ENCODE measurements at places on chromosomes 3 and 15.

DNA sequence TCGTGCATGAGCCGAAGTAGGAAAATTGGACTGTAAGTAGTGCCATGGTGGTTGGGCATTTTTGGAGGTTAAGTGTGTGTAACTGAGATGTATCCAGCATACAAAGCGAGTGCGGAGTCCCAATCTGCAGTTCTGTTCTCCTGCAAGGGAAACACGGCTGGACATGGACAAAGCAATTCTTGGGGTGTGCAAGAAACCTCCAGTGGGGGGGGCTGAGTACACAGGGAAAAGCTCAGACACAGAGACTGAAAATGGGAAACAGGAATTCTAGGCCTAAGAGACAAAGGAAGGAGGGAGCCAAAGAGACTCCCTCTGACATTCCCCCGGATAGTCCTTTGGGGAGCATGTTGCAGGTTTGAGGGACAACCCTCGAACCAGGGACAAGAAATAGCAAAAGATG lies 83.2 kb upstream of the PLSCR4 start:
- DNase-seq, result no peak

- no peak for DNase-seq
These were observed 117.8 kb downstream of the TMEM266 start for GRCh38 chr15:76177491-76178040.

DNA sequence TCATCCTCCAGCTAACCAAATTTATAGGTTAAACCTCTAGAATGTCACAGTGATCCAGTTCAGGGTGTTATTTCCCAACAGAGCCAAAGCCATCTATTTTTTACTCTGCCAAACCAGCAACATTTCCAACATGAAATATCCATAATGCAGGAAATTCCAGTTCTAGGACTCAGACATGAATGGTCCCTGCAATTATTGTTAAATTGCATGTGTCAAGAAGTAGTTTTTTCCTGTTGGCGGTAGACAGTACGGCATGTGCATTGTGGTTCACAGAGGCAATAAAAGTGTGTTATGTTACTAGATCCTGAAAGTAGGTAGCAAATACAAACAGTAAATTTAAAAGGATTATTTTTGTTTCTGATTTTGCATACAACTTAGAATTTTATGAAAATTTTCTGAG lies 215.7 kb upstream of the THBS1 start:
- DNase-seq, result no peak

DNA sequence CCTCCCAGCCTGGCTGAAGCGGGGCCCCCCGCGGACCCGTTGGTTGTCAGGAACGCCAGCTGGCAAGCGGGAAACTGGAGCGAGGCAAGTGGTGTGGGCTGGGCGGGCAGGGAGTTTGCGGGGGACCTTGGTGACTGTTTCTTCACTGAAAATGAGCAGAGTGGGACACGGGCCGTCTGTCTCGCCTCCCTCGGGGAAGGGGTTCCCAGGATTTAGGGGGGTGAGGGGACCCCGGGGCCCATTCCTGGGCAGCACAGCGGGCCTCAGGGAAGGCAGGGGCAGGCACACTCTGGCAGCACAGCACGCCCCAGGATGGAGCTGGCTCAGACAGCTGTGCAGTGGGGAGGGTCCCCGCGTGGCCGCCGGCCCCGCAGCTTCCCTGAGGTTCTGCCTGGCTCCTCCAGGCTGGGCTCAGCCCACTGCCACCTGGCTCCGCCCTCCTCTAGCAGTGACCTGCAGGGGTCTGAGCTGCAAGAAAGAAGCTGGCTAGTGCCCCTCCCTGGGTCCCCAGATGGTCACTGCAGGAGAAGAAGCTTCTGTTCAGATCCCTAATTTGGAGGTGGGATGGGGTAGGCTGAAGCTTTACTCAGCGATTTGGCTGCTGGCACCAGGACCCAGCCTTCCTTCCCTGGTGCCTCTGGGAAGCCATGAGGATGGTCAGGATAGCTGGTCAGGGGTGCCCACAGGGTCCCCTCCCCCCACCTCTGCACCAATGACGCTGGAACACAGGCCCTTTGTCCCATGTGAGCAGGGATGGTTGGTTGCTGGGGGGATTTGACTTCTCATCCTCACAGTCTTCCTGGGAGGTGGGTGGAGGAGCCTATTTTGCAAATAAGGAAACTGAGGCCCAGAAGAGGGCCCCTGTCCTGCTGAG lies 90.4 kb downstream of the TBC1D2B start:
- DNase-seq, result no peak

DNA sequence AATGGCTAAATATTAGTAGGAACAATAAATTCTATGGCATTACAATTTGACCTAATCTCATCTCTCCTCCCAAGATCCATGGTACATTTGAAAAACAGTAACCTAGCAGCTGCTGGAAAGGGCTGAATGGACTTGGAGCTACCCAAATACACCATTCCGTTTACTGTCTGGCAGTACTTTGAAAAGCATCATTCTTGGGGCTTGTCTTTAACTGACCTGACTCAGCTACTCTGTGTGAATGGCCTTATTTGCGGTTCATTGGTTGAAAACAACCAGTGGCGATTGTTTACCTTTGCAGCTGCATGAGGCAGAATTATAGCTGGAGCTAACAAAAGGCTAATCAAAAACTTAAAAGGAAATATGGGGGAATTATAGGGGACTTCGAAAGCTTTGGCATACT lies 311.2 kb upstream of the MCTP2 start:
- no peak for DNase-seq

DNA sequence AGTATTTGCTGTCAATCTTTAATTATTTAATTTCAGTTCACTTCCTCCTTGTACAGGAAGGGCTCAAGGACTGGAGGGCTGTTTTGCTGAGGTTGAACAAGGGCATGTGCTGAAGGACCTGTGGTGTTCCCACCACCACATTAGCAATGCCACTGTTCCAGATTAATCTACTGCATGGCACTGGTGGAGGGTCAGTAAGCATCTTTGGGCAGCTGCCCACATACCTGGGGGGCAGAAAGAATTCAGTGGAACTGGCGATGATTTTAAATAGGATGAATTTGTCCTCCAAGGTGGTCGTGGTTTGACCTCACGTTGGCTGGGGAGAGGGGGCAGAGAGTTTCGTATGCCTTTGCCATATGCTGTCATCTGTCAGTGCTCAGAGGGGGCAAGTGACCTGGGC lies 244.8 kb downstream of the TLE3 start:
- DNase-seq, result no peak

DNA sequence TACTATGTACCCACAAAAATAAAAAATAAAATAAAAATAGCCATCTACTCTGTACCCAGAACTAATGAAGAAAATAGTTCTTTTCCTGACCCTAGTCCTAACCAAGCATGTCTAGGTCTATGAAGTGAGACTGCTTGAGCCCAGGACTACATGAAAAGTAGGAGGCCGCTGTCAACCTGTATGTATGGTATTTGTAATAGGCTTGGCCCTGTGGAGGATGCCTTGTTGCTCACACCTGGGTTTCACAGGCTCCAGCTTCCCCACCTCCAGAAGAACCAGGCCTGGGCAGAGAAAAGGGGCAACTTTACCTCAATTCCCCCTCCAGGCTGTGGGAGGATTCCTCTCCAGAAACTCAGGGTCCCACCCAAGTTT lies 6.8 kb upstream of the PKM start:
- no peak for DNase-seq

GRCh38 chr15:86677278-86677677 lies 597.6 kb downstream of the AGBL1 start:
- DNase-seq, result no peak

DNA sequence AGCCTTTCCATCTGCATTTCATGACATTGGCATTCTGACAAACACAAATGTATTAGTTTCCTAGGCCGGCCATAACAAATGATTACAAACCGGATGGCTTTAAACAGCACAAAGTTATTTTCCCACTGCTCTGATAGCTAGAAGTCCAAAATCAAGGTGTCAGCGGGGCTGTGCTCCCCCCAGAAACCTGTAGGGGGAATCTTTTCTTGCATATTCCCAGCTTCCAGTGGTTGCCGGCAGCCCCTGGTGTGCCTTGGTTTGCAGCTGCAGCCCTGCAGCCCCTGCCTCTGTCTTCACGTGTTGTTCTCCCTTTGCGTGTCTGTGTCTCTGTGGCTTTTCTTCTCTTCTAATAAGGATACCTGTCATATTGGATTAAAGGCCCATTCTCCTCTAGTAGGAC lies 79.0 kb upstream of the CDV3 start:
- DNase-seq, result no peak

DNA sequence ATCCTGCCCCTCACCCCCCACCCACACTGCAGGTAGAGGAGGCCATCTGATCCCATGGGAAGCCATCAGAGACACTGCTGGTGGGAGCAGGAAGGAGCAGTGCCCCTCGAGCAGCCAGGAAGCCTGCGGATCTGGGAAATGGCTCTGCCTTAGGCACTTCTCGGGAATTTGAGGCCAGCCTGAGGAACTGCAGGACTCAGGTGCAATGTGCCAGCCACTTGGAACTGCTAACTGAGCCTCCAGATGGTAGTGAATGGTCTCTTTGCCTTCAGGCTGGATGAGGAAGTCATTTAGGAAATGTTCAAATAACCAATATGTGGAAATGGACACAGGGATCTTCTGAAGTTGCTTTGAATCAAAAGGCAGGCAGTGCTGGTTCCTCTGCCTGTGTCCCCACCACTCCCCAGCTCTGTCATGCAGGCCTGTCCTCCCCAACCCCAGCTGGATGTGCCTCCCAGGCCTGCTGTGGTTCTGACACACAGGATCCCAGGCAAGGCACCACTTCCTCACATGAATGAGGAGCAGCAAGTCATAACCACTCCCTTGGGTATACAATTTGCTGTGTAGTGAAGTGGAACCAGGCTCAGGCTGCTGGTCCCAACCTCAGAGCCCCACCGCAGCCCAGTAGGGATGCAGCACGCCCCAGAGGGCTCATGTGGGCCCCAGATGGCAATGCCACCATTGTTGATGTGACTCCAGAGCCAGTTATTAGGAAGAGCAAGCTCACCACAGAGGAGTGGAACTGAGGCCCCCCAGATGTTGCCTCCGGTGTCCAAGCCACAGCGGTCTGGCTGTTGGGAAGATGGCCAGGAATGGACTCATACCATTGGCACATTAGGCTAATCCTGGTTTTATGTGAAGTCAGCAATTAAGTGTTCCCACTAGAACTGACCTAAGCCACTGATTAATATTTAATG lies 46.5 kb upstream of the LIMD1 start:
- DNase-seq, result no peak
